ENCODE measurements at places on chromosomes 6 and 20. TPM values are rescaled to one million over a fixed set of nuclear protein-coding genes. Genes with fewer than 3 reads are reported as not detected.
A peak's percentile ranks its signal among the peaks of the same experiment; 100 is the strongest.

CST5 gene
- not detected for total RNA-seq

DNA sequence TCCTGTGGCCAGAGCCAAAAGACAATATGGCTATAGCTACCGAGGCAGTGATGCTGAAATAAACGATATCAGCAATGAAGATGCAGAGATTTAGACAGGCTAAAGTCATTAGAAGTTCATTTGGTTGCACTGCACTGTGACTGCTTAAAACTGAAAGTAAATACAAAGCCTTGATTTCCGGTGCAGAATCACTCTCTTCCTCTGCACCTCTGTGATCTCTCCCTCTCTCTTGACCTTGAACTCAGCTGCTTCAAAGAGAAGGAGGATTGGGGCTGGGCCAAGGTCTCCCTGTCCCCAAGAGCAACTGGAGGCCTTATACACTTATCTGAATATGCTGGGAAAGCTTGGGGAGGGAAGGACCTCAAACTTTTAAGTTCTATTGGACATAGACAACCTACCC is 34.6 kb upstream of the SPACA1 start:
- DNase-seq: peak; percentile 11

DNA sequence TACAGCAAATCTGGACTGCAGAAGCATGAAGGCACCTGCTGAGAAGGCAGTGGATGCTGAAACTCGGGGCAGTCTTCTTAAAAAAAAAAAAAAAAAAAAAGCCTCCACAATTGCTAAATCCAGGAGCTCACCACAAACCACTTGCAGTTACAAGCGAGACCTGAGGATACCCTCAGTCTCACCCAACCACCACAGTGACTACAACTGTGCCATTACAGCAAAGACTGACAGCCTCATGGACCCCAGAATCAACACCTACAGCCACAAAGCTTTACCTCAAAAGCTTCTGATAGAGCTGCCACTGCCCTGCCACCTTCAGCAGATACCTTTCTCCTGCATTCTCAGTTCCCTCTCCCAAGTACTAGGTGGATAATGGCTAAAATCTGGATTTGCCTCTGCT is 9.0 kb downstream of the COL21A1 start:
- DNase-seq: no peak

DNA sequence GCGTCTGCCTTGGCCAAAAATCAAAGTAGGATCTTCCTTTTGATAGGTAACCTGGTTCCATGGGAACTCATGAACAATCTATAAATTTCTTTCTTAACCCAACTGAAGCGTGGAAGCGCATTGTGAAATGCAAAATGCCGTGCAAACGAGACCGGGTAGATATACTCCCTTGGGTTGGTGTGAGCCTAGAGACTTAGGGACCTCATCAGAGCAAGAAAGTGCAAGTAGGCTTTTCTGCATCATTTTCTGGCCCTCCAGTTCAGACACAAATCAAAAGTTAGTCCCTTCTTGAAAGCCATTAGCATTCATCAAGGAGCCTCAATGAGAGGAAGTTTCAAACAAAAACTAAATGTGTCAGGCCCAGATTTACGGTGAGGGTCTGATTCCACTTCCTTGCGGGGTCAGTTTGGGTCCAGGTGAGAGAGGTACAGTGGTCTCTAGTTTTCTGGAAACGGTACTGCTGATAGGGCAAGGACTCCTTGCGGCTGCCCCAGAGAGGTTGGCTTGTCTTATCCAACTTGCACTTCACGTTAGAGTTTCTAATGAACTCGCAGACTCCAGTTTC is 5.3 kb upstream of the ZNF184 start:
- DNase-seq: no peak

GRCh38 chr6:20205722-20206161 is 6.5 kb downstream of the MBOAT1 start:
- DNase-seq: no peak

- DNase-seq: no peak
Measured at GRCh38 chr6:93433592-93433991, 14.2 kb upstream of the EPHA7 start.

- DNase-seq: no peak
Measured at GRCh38 chr20:21499641-21500040, 14.2 kb downstream of the NKX2-2 start.
